ENCODE measurements at places on chromosomes 6 and 20. TPM values are rescaled to one million over a fixed set of nuclear protein-coding genes. Genes with fewer than 3 reads are reported as not detected.

Gene SLC17A1
- not detected for total RNA-seq

Gene DIDO1
- total RNA-seq: 60.6 TPM

Gene CNKSR3
- 5.9 TPM for total RNA-seq

Gene TTK
- 55.2 TPM for total RNA-seq

Gene ALDH8A1
- not detected for total RNA-seq

Gene TINAG
- total RNA-seq: not detected

Gene ME1
- 25.8 TPM for total RNA-seq

Gene TUBB2B
- 0.89 TPM for total RNA-seq

Gene MAD2L1BP
- total RNA-seq: 21.0 TPM

Gene FAM83C
- total RNA-seq: not detected

Gene FRS3
- 1.5 TPM for total RNA-seq

Gene SOX18
- 0.12 TPM for total RNA-seq

Gene DDX43
- 2.7 TPM for total RNA-seq

Gene CST2
- not detected for total RNA-seq

Gene MUC22
- total RNA-seq: not detected

Gene SIRPB1
- total RNA-seq: 0.25 TPM

Gene TMEM244
- total RNA-seq: 0.66 TPM

Gene PSORS1C2
- total RNA-seq: not detected

Gene STX7
- total RNA-seq: 57.2 TPM

Gene GRM1
- not detected for total RNA-seq

Gene ZNF318
- total RNA-seq: 7.5 TPM

Gene IL20RA
- total RNA-seq: 0.50 TPM

Gene SLC16A10
- total RNA-seq: 0.33 TPM

Gene GINS1
- total RNA-seq: 6.0 TPM

Gene HLA-DMB
- not detected for total RNA-seq

Gene ACAT2
- 145 TPM for total RNA-seq

Gene ZSCAN16
- 4.9 TPM for total RNA-seq

Gene SLPI
- total RNA-seq: not detected
